ENCODE measurements at places on chromosomes 4 and X. TPM values are rescaled to one million over a fixed set of nuclear protein-coding genes. Genes with fewer than 3 reads are reported as not detected.

DNA sequence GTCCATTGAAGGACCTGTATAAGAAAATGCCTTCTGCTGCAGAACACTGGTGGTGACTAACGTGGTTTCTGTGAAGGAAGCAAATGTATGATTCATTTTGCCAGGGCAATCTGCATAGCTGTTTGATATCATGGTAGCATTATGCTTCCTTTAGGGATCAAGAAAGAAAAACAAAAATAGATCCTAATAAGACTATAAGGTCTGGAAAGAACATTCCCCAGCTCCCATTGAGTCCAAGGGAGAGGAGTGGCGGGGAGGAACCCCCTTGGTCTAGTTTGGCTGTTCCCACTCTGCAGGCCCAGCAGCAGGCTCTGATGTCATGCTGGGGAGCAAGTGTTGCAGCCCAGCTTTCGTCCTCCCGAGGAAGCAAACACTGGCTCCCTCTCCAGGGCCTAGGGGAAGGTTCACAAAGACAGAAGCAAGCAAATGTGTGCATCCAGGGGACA is 154.5 kb upstream of the GALNT7 start:
- DNase-seq, result no peak

Gene GAGE12G
- total RNA-seq, result not detected

DNA sequence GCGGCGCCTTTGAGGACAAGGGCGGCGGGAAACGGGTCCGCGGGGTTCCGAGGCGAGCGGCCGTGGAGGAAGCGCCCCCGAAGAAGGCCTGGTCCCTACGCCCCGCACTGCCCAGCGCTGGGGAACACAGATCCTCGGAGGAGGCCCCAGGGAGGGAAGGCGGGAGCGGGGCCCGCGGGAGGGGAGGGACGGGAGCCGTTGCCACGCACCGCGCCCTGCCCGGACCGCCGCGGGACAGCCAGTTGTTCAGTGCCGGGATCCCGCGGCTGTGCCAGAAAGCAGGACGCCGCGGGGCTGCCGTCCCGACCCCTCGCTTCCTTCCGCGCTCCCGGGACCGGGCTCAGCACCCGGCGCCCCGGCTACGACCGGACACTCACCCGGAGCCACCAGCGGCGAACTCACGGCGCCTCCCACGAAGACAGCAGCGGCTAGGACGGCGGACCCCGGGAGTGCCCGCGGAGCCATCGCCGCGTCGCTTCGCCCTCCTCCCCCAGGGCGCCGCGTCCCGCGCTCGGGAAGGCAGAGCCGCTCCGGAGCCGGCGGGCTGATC is 278 bp downstream of the RELL1 start:
- no peak for DNase-seq

DNA sequence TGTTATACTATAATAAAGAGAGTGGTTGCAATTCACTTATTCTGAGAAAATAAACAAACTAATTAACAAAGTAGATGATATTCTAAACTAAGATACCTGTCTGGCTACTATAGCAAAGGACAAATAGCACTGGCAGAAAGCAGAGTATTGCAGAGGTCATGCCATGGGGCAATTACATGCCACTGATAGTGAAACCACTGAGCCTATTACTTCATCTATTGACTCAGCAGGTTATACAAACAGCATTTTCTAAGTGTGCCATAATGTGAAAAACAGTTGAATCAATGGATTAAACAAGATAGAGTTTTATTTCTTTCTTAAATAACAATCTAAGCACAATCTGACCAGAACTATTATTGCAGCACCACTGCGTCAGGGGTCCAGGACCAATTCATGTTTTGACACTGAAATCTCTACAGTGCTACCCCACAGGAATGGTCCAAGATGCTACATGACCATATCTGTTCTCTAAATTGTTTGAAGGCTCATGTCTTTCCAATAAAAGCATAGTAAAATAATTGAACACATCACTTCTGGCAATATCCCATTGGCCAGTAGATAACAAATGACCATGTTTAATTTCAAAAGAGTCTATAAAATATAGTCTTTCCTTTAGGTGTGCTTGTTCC is 389.5 kb upstream of the GRID2 start:
- no peak for DNase-seq

GRCh38 chr4:26342328-26343037 is 21.7 kb downstream of the RBPJ start:
- DNase-seq, result no peak

- no peak for DNase-seq
Measured at GRCh38 chrX:110346681-110347080, 12.0 kb upstream of the RTL9 start.

Gene DCLK2
- total RNA-seq, result 3.5 TPM

DNA sequence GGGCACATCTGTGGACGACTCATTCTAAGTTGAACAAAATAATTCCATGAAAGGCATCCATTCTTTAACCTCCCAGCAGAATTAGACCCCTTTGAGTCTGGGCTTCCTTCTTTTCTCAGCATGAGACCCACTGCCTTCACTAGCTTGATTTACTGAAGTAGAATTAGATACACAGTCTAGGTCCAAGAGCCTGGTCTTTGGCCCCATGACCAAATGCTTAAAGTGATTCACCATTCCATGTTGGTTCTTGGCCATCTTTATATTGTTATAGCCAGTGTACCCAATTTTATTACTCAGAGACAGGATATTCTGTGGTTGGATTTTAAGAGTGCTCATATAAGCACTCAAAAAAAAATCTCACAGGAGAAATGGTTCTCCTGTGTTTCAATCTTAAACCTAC is 155.3 kb upstream of the GPC4 start:
- no peak for DNase-seq

DNA sequence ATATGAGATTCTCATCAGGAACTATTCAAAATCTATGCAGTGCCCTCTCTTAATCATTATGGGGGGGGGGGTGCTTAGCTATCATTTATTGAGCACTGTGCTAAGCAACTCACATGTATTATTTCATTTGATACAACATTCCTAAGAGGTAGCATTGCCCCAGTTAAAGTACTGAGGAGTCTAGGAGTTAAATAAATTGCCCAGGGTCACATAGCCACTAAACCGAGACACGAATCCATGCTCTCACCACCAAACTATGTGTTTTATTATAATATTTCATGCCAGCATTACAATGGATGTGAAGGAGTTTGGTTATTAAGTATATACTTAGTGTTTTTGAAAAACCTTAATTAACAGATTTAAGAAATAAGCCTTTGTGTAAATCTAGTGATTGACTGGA is 131.4 kb downstream of the CBR4 start:
- no peak for DNase-seq

GRCh38 chr4:87316961-87317360 is 5.7 kb downstream of the HSD17B13 start:
- DNase-seq, result no peak

Gene IL1RAPL1
- total RNA-seq, result not detected

Gene MAGEB10
- not detected for total RNA-seq

Gene ZDHHC15
- not detected for total RNA-seq

Gene HSD17B13
- 0.35 TPM for total RNA-seq

GRCh38 chrX:103063191-103063845 is 653 bp downstream of the BEX1 start:
- DNase-seq, result no peak

Gene MAGEC3
- total RNA-seq, result not detected

DNA sequence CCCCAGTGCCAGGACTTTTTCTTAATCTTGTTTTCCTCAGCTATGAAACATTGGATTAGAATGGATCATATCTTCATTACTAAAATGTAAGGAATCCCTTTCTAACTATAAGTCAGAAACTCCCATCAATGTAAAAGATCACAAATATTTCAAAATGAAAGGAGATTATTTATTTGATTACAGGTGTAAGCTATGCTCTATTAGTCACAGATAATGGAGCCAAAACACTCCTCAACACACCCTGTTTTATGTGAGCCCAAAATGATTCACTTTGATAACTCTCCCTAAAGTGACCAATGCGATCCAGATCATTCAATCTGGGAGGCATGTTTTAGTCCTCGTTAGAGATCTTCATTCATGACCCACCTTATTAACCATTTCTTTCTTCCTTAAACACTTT is 566.7 kb upstream of the TENM3 start:
- DNase-seq, result no peak

GRCh38 chrX:23497919-23498318 is 163.3 kb downstream of the PTCHD1 start:
- DNase-seq, result no peak

GRCh38 chr4:680928-681645 is 6.7 kb downstream of the MYL5 start:
- peak; percentile 54 for DNase-seq
